ENCODE measurements at places on chromosomes 6 and 20. TPM values are rescaled to one million over a fixed set of nuclear protein-coding genes. Genes with fewer than 3 reads are reported as not detected.
A peak's percentile ranks its signal among the peaks of the same experiment; 100 is the strongest.

Gene TRIM15
- not detected for total RNA-seq

Gene RIPOR3
- total RNA-seq, result 0.13 TPM

Gene CST2
- not detected for total RNA-seq

Gene PPIL6
- 0.76 TPM for total RNA-seq

Gene KCNG1
- total RNA-seq, result 2.3 TPM

Gene CDH22
- 0.13 TPM for total RNA-seq

Gene MYLK4
- 0.51 TPM for total RNA-seq

Gene CDSN
- total RNA-seq, result under 0.01 TPM

Gene ACSS1
- total RNA-seq, result 9.4 TPM

Gene PAK5
- total RNA-seq, result under 0.01 TPM

Gene B3GAT2
- not detected for total RNA-seq

Gene FRS3
- 0.89 TPM for total RNA-seq

Gene DLL1
- 2.6 TPM for total RNA-seq

GRCh38 chr20:39326050-39326449 is 363.9 kb downstream of the DHX35 start:
- no peak for DNase-seq

- no peak for DNase-seq
These were observed 15.8 kb upstream of the STX16 start for GRCh38 chr20:58635279-58635665.

DNA sequence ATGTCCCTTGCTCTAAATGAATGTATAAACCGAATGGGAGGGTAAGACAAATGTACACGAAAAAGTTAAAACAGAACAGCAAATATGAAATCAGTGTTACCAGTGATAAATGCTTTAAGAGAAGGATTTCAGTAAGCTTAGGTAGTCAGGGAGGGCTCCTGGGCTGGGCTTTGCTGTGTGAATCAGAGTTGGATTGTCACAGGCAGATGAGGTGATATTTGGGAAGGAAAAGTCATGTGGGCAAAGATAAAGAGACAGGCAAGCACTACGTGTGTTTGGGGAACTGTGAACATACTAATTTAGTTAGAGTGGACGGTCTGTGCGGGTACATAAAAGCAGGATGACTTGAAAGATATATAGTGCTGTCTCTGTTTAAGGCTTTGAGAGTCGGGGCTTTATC is 114.8 kb downstream of the CRYBG1 start:
- DNase-seq, result no peak

GRCh38 chr6:93728150-93728549 is 308.8 kb upstream of the EPHA7 start:
- no peak for DNase-seq

- DNase-seq, result no peak
These were observed 143.1 kb downstream of the AHI1 start for GRCh38 chr6:135354407-135354806.

- DNase-seq, result no peak
These were observed 94.7 kb downstream of the RTN4IP1 start for GRCh38 chr6:106534564-106534982.

DNA sequence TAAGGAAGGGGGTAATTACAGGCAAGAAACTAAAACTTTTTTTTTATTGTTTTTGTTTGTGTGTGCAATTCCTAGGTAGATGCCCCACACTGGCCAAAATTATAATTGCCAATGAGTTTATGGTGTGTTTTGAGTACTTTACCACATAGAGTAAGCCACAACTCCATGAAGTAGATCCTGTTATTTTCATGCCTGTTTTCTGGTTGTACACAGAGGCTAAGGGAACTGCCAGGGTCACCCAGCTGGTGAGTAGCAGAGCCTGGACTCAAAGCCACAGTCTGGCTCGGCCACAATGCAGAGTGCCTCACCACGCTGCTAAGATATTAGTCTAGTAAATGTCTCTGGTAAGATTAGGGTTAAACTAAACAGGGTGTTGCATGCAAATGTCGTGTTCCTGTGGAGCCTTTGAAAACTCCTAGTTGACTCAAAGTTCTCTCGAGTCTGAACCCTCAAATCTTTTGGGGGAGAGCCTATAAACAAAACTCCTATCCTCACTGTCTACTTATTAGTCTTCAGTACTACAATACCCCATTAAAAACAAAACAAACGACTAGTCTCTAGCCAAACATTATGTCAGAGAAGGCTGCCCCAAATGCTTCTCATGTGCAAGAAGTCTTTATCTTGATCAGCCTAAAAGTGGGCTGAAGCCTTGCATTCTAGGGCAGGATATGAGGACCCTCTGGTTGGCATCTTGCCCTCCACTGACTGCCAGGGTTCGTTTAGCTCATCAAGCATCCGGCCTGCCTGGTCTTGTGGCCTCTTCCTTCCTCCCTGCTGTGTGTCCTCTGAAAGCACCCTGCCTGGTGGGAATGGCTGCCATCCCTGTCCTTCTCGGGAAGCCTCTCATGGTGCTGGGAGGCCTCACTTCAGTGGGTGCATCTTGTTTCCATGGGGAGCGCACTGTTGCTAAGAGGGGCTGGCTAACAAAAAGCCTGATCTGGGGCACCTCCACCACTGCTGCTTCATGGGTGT is 4.2 kb downstream of the DUSP22 start:
- DNase-seq, result peak; percentile 48

DNA sequence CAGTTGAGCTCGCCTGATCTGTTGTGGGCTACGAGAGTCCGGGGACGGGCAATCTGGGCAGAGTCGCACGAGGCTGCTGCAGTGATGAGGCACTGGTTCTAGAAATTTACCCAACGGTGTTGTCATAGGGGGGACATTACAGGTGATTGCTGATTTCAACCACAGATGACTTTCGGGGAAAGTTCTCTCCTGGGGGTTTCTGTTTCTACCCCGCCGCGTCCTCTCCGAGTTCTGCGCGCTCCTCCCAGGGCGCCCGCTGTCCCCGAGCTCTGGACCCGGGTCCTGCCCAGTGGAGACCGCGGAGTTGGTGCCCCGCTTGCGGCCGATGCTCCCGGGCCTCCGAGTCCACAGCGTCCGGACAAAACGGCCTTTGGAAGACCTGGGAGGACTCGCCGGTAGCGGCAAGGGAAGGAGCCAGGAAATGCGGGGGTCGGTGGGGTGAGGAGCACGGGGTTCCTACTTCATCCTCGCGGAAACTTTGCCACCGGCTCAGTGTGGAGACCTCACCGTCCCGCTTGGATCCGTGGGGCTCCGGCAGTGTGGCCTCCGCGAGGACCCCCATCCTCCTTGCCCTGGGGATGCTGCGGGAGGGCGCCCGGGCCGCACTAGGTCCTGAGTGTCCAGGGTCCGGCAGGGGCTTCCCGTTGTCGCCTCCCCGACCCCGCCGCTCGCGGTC is 12.3 kb upstream of the RAET1L start:
- no peak for DNase-seq

- no peak for DNase-seq
These were observed 13.3 kb downstream of the ELOVL5 start for GRCh38 chr6:53335224-53335994.

DNA sequence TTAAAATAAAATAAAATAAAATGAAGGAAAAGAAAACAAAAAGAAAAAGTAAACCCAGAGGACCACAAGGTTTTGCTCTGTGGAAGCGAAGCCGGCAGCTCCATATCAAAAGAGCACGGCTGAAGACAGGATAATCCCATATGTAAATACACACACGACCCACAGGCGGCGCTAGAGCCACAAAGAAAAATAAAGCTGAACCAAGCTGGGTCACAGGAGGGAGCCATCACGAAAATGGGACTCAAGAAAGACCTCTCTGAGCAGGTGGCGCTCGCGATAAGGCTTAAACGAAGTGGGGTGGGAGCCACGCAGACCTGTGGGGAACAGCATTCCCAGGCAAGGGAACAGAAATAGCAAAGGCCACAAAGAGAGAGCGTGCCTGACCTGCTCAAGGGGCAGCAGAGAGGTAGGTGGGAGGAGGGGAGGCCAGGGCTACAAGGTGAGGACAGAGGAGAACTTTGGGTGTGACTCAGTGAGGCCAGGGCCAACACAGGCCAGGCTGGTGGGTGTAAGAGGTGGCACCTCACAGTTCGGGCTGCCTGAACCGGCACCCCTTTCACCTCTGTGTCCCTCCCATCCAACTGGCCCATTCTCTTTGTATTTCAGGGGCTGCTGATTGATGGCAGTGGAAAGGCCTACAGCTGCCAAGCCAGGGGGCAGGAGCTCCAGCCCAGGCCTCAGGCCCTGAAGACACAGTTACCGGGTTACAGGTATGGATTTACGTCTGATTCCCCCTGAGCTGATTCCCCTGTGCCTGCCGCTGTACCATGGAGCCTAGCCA is 26.0 kb downstream of the PTGIS start:
- DNase-seq, result peak; percentile 38

DNA sequence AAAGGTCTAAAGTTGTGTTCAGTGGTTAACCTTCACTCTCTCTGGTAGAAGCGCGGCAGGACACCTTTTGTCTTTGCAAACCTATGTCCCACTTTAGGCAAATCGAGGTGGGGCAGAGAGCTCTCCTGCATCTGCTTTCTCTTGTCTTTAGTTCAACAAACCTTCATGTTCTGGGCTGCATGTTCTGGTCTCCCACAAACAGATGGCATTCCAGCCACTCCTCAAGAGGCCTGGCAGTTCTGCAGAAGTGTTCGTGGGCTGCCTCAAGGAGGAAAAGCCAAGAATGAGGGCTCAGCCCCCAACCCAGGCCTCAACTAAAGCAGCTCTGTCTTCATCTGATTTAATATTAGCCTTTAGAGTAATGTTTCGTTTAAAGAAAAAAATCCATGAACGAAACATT is 82.2 kb downstream of the SOD2 start:
- no peak for DNase-seq

DNA sequence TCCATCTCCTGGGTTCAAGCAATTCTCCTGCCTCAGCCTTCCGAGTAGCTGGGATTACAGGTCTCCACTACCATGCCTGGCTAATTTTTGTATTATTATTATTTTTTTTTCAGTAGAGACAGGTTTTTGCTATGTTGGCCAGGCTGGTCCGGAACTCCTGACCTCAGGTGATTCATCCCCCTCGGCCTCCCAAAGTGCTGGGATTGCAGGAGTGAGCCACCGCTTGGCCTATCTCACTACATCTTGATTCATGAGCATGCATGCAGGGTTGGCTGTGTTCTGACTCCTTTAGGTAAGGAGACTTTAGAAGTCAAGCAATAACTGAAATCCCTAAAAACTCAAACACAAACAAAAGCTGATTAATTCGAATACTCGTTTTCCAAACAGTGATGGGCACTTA is 80.9 kb downstream of the GJA1 start:
- DNase-seq, result no peak

DNA sequence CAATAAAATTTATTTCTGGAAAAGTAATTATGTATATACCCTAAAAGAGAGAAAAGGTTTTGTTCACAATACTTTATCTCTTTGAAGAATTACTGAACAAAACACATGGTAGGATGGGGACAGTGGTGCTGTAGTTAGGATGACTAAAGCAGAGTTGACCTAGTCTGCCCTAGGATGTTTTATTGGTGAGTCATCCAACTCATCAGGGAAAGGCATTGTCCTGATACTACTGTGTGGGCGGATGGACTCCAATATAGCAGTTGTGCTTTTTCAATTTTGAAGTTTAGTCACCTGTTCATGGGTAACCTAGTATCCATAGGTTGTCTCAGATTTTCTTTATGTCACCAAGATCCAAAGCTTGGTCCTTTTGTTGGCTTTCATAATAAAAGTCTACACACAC is 53.3 kb upstream of the EYS start:
- no peak for DNase-seq

- no peak for DNase-seq
These were observed 78.2 kb downstream of the TSHZ2 start for GRCh38 chr20:53050338-53050737.

DNA sequence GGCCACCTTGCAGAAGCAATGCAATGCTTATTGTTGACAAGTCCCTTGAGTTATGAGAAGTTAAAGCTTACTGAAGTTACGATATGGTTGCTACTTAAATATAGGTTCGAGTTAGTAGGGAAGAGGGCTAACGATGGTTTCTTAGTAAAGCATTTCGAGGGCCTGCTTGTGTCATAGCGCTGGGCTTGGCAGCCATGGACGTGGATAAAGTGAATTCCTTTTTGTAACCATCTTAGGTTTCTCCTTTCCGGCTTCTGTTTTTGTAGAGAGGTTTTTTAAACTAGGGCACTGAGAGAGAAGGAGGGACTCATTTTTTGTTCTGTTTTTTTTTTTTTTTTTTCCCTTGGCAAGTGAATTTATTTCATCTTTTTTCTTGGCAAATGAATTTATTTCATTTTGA is 27.6 kb downstream of the TIAM2 start:
- DNase-seq, result no peak

DNA sequence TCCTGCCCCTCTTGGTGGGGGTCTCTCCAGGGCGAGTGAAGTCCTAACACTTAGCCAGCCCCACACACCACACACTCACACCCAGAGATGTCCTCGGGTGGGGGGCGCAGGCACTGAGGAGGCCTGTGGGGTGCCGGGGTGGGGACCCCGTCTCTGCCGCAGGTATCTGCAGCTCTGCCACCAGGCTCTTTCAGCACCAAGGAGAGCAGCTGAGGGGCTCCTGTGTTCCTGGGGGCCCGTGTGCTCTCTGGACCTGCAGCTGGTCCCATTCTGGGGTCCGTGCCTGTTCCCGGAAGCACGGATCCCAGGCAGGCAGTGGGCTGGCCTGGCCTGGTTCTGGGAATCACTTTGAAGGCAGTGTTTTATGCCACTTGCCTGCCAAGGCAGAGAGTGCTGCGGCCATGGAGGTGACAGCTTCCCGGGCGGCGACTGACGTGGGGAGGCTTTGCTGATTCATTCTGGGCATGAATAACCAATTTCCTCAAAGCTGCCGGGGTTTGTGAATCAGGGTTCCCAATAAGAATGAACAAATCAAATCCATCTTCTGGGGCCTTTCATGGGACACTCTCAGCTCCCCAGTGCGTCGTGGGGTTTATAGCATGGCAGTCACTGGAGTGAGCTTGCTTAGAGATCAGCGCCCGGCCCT is 54.4 kb upstream of the SLCO4A1 start:
- DNase-seq, result peak; percentile 26

DNA sequence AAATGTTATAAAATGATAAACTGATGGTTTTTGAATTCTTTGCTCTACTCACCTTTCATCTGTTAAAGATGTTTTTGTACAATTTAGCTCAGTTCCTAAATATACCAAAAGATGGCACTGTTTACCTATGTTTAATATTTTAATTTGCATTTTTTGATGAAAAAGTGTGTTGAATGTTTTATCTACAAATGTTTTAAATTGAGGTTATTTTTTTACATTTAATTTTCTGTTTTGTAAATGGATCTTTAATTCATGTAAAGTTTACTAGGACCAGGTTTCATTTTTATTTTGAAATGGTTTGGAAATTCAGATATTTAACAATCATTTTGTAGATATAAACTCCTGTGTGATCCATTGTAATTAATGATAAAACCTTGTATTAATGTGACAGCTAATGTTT is 30.0 kb downstream of the CDKAL1 start:
- peak; percentile 26 for DNase-seq

GRCh38 chr6:2939315-2940009 is 31.9 kb downstream of the SERPINB6 start:
- no peak for DNase-seq

Measured in dermis microvascular lymphatic vessel endothelial cell (primary cell).